Stimulated activated CD8-positive, alpha-beta memory T cell treated with anti-CD3 and anti-CD28 coated beads, Interleukin-2, amount 100 ng/mL, for 1 hour (primary cell): ENCODE measurements at places on chromosomes 1 and 21.
A peak's percentile ranks its signal among the peaks of the same experiment; 100 is the strongest.

- DNase-seq: no peak
Observed at GRCh38 chr1:51484591-51484990, 34.5 kb downstream of the EPS15 start.

DNA sequence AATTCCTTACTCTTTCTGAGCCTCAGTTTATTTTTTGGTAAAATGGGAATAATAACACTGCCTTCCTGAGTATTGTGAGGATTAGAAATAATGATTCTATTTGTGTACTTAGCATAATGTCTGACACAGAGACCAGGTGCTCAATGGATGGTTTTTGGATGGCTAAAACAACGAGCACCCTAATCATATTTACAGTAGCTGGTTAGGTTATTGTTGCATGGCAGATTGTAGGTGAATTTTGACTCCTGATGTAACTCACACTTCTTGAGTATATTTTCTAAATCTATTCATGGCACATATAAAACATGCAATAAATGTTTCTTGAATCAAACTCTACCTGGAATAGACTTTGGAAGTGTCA is 11.9 kb upstream of the DUSP10 start:
- no peak for DNase-seq

- no peak for DNase-seq
Observed at GRCh38 chr1:5955479-5955977, 36.7 kb downstream of the NPHP4 start.

DNA sequence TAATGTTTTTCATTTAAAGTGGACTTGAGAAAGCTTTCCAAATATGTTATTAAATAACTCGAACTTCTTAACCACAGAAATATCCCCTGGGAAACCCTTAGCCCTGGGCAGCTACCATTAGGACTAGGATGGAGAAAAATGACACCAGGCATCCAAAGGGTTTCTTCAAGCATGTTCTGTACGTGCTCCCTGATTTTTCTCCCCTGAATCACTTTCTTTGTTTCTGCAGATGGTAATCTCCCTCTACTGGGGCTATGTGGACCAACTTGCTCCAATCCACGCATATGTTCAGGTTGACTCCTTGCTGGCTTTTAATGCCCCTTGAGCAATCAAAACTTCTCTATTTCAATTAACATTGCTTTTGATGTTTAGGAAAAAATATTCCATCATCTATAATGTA is 312.7 kb upstream of the C1orf87 start:
- DNase-seq: no peak

- DNase-seq: no peak
Observed at GRCh38 chr1:1910033-1910465, 5.0 kb upstream of the CALML6 start.

- DNase-seq: no peak
Observed at GRCh38 chr1:53783056-53783455, 44.1 kb upstream of the GLIS1 start.

DNA sequence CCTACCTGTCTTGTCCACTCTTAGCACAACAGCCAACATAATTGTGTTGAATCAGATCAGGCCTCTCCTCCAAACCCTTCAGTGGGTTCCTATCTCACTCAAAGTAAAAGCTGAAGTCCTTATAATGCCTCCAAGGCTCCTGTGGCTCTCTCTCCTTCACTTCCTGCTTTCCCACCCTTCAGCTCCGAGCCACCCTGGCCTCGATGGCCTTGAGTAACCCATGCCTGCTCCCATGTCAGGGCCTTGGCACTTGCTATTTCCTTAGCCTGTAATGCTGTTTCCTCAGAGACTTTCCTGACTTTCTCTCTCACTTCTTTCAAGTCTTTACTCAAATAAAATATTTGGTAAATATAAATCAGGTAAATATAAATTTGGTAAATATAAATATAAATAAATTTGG is 8.1 kb upstream of the PLEKHM2 start:
- no peak for DNase-seq

GRCh38 chr1:94257444-94257843 is 20.1 kb upstream of the ARHGAP29 start:
- DNase-seq: no peak

DNA sequence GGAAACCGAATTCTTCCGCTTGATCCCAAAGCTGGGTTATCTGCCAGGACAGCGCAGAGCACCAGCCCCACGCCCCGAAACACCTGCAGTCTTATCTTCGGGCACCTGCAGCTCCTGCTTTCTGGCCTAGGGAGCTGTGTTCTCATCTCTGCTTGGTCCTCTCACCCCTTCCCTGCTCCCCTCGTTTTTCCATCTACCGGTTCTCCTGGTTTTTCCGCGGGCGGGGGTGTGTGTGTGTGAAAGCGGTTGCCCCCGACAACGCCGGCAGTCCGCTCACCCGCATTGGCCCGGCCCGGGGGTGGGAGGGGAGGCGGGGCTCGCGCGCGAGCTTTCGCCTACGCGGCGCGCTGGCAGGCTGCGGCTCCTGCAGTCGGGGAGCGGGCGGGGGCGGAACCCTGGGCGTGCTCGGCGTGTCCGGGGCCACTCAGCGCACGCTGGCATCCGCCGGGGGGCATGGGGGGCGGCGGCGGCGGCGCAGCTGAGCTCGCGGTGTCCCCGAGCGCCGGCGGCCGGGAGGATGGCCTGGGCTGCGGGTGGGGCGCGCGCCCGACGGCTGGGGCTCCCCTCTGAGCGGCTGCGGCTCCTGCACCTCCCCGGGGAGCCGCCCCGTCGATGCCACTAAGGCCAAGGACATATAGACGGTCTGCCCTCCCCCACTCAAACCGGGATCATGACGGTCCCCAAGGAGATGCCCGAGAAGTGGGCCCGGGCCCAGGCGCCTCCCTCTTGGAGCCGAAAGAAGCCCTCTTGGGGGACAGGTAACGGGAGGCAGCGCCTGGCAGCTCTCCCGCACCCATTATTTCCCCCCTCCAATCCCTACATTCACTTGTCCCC is 3.2 kb downstream of the ATP8B2 start:
- DNase-seq: peak; percentile 82

DNA sequence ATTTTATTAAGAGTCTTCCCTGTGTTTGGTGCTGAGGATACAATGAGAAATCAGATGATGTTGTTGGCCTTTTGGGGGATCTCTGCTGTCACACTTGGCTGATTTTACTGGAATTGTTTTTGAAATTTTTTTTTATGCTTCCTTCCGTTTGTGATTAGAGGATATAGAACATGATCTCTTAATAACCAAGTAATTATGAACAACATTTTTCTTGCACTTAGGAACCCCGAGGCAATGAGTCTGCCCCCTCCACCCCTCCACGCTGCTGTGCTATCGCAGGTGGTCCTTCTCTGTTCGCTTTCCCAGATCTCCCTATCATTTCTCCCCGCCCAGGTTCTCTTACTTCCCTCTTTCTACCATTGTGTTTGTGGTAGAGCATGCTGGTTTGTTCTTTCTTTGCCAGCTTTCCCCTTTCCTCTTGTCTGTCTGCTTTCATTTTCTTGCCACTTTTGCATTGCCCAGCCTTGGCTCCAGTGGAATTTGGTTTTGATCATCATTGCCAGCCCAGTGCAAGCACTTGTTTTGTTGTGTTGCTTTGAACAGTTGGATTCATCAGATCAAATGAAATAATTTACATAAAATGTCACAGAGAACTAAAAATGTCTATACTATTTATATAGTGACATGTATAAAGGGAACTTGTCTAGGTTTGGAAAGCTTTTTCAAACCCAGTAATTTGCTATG is 73.1 kb upstream of the SCCPDH start:
- no peak for DNase-seq

GRCh38 chr1:213585959-213586586 is 401.7 kb upstream of the PROX1 start:
- no peak for DNase-seq

DNA sequence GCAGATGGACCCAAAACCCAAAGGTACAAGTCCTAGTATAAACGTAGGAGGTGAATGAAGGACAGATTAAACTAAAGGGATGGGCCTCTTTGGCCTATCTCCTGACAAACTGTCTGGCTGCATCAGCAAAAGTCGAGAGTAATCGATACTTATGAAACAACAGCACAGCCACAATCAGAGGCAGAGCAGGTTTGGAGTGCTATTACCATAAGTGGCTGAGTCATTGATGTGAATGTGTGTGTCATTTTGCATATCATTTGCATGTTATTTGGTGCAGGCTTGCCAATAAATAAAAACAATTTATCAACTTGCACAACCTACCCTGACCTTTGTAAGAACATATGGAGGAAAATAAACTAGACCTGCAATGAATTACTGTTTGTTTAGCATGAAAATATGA is 283.1 kb downstream of the NUF2 start:
- no peak for DNase-seq

DNA sequence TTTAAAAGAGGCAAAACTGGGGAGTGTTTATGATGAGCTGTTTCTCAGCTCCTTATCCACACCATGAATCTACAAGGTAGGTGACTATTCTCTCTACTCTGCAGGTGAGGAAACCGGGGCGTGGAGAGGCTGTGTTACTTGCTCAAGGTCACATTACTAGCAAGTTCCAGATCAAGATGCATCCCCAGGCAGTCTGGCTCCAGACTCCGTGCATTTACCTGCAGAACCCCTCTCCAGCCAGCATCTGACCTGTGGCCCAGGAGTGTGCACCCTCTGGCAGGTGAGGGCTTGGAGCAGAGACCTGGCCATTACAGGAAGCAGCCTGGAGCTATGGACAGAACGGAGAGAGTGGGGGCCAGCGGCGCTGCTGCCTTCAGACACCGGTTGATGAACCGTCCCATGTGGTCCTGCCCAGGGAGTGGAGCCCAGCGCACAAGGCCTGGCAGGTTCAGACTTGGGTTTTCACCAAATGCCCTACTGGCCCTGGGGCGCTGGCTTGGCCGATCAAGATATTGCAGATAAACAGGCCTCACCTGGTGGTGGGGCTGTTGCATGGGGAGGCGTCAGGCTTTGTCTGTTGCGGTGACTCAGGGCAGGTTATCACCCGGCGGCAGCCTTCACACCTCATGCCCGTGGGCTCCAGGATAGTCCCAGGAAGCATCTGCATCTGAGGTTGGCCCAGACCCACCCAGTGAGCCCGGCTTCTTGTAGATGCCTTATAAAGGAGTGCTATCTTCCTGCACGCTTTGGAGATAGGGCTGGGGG is 29.2 kb upstream of the WNT4 start:
- no peak for DNase-seq

- DNase-seq: no peak
Observed at GRCh38 chr21:37459575-37459974, 93.0 kb downstream of the DYRK1A start.

GRCh38 chr1:156055281-156056048 is 883 bp downstream of the LAMTOR2 start:
- DNase-seq: no peak

DNA sequence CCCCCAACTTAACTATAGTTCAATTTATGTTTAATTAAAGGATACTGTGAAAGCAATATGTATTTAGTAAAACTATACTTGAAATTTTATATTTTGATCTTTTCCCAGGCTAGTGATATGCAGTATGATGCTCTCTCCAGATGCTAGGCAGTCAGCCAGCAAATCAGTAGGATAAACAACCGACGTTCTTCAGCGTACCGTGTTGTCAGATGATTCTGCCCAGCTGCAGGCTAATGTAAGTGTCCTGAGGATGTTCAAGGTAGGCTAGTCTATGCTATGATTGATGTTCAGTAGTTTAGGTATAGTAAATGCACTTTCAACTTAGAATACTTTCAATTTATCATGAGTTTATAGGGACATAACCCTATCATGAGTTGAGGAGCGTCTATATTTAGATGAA is 762.6 kb downstream of the MRPL39 start:
- DNase-seq: no peak

GRCh38 chr21:23111070-23111600 is 2112.9 kb downstream of the NCAM2 start:
- DNase-seq: no peak
